Fibroblast of skin of left biceps (primary cell): ENCODE measurements at places on chromosomes 1 and 21.

- DNase-seq, result peak; percentile 77
These were observed 92.1 kb downstream of the LRRC8C start for GRCh38 chr1:89725011-89725370.

DNA sequence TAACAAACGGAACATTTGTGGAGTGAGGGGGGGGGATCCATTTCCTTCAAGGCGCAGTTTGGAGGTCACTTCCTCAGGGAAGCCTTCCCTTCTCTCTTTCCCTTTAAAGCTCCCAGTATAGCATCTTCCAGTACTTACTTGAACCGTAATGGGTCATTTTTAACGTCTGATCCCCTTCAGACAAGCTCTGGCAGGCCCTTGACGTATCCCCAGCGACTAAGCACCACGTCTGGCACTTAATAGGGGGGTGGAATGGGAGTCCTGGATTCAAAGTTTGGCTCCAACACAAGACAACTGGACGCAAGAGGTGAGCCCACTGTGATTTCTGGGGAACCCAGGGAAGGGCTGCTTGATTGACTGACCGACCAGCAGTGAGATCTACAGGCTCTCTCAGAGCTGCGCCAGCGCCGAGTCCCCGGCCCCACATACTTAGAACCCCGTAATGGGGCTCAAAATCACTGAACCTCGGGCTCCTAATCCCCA lies 441 bp downstream of the YARS1 start:
- DNase-seq, result no peak

DNA sequence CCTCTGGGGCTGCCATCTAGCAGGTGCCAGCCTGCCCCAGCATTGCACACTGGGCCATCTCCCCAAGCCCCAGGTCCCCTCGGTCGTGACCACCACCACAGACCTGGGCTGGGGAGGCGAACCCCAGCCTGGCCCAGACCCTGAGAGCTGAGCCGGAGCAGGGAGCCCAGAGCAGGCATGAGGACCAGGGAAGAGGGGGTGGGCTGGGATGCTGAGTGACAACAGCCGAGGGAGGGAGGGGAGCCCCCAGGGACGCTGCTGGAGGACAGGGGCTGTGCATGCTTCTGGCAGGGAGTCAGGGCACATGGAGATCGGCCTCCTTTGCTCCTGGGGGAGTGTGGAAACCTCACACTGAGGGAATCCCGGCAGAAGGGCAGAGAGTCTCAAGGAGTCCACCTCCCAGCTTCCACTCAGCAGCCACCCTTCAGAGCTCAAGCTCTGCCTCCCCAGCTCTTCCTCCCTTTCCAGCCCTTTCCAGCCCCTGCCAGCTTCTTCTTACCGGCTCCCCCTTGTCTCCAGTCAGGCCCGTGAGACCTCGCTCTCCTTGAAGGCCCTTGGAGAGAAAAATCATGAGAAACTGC lies 23.7 kb upstream of the PEF1 start:
- DNase-seq, result no peak

DNA sequence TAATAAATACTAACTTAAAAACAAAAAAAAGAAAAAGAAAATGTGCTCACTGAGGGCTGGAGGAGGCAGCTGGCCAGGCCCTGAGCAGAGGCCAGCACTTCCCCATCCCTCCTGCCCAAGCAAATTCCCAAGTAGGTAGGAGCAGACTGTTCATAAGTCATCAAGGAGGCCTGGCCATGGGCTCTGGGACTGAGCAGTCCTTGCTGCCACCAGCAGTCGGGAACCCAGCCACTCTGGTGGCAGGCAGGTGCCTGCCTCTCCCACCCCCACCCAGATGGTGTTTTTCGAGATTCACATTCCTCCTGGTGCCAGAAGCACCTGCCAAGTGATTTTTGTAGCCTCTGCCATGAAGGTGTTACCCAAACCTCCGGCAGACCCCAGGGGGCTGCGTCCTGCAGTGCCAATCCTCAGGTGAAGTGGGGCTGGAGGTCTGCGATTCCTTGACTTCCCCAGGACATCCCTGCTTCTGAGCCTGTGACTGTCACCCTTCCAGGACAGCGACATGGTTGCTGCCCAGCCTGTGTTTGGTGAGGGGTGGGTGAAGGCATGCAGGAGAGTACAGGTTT lies 204.2 kb upstream of the TMEM51 start:
- no peak for DNase-seq

GRCh38 chr1:107934578-107934977 lies 30.4 kb downstream of the VAV3 start:
- no peak for DNase-seq

DNA sequence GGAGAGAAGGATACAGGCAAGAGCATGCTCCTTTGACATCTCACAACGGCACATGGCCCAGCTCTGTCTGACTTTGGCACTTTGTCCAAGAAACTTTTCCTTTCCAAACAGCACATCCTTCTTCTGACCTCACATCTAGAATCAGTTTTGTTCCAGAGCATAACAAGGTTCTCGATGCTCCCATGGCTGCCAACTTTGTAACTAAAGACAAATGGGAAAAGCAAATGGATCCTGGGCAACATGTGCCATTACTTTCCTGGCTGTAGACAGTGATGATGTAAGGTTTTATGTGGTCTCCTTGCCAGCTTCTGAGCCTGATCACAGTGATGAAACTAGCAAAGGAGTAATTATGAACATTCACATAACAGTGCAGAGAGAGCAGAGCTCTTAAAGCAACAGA lies 171.8 kb upstream of the C1orf87 start:
- DNase-seq, result no peak

GRCh38 chr1:107600607-107601160 lies 364.3 kb downstream of the VAV3 start:
- no peak for DNase-seq

GRCh38 chr1:106621853-106622252 lies 434.6 kb upstream of the PRMT6 start:
- DNase-seq, result no peak

- DNase-seq, result no peak
These were observed 57.8 kb upstream of the KCNJ6 start for GRCh38 chr21:37974081-37974480.

- DNase-seq, result no peak
These were observed 4.2 kb upstream of the GNB1 start for GRCh38 chr1:1895060-1895418.

GRCh38 chr1:99944192-99944591 lies 25.6 kb upstream of the SLC35A3 start:
- DNase-seq, result no peak

- no peak for DNase-seq
These were observed 69.4 kb downstream of the ALG14 start for GRCh38 chr1:95003433-95003738.

DNA sequence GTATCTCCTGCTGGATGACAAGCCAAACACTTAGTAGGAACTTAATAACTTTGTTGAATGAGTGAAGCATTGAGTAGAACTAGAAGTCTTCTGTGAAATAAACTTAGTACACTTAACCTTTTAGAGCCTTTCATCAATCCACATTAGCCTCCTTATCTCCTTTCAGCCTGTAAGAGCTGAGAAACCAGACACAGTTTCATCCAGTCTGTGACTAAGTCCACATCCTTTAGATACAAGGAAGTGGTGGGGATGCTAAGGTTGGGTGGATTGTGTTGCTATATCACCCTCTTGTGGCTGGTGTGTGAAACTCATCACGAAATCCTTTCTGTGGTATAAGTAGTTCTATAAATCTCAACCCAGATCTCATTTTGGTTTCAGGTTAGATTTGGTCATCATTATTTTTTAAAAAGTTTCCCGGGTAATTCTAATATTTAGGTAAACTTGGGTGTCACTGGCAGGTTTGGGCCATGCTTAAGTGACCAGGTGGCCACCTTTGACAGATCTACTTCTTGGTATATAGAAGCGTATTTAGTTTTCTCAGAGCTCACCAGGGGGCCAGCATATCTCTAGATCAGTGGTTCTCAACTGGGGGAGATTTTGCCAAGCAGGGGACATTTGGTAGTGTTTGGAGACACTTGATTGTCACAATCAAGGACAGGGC lies 27.8 kb upstream of the CD84 start:
- DNase-seq, result peak; percentile 31

- no peak for DNase-seq
These were observed 26.2 kb downstream of the RSBN1 start for GRCh38 chr1:113786069-113786468.

DNA sequence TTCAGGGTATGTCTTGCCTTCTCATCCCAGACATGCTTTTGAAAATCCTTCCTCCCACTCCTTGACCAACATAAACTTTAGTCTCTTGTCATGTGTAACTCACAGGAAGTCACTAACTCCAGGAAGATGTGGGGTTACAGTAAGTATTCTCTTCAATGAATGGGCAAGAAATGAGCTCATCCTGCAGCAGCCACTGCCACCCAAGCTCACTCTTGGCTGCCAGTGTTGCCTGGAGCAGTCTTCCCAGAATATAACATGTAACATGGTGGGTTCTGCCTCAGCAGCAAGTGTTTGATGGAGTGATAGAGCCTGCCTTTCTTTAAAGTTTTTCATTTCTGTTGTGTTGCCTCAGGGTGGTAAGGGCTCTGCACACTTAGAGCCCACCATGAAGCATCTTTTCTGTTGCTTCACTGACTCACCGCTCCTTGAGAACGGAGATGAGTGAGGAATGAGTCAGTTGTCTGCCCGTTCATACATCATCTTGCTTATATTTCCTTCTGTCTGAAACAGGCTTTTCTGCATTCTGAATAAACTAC lies 187.0 kb downstream of the TPR start:
- DNase-seq, result peak; percentile 73

GRCh38 chr1:3168678-3169077 lies 99.7 kb downstream of the PRDM16 start:
- no peak for DNase-seq

GRCh38 chr1:54276617-54277450 lies 76.9 kb downstream of the MRPL37 start:
- DNase-seq, result no peak

DNA sequence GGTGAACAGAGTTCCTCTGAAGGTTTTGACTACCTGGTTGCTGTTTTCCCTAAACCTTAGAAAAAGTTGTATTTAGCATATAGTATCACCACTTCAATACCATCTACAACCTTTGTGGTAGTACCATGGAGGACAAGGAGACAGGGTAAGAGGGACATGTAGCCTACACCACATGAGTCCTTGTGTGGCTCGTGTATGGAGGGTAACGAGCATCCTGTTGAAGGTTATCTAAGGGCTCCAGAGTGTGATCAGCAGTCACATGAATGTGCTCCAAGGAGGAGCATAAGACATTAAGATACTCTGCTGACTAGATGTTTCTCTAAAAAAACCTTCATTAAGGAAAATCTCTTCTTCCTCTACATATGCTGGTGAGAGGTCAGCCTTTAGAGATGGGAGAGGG lies 67.3 kb downstream of the VCAM1 start:
- no peak for DNase-seq

DNA sequence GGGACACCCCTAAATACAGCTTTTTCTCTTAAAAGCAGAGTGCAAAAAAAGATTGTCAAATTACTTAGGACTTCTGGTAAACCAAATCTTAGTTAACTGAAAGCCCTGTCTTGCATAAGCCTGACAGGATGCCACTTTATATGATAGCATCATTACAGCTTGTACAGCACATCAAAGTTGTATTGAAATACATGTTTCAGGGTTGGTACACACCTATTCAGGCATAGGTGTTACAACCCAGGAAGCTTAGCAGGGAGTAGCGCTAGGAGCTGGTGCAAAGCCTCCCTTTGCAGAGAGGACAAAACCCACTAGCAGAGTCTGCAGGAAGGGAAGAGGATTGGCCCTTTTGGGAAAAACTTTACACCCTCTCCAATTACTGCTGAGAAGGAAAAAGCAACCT lies 258.9 kb upstream of the SGIP1 start:
- DNase-seq, result no peak

DNA sequence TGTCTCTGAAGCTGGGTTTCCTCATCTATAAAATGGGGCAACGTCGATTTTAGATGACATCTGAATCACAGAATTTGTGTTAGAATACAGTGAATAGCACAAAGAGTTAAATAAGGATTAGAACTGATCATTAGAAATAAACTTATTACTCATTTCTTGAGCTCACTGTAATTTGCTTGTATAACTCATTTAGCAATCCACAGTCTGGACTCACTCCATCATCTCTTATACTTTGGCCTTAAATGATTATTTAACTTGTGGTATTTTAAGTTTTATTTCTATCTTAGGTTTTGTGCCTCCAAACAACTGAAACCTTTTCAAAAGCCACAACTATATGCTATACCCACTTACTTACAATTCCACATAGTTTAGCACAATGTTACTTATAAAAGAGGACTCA lies 128.0 kb downstream of the CDC42BPA start:
- DNase-seq, result no peak

DNA sequence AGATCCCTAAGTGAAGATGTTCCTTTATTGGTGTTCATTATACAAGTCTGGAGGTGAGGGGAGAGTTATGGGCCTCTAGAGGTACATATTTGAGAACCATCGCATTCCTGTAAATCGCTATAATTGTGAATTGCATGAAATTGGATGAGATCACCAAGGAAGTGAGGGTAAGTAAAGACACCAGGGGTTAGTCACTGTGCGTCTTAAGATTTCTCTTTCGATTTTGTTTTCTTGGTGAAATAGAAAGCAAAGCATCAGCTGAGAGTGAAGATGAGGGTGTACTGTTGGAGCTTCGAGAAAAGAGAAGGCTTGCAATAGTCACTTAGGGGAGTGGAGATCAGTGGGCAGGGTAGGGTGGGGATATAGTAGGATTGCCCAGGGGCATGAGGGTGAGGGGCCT lies 82.1 kb downstream of the RAVER2 start:
- no peak for DNase-seq

GRCh38 chr21:16563795-16564194 lies 834.0 kb downstream of the USP25 start:
- no peak for DNase-seq

GRCh38 chr1:14479865-14480264 lies 118.6 kb upstream of the KAZN start:
- DNase-seq, result no peak

- DNase-seq, result no peak
These were observed 215.6 kb downstream of the SPATA17 start for GRCh38 chr1:217846733-217847132.

- no peak for DNase-seq
These were observed 94.0 kb downstream of the SLC35F3 start for GRCh38 chr1:233998456-233998855.

GRCh38 chr1:26787381-26787705 lies 407 bp upstream of the PIGV start:
- no peak for DNase-seq

DNA sequence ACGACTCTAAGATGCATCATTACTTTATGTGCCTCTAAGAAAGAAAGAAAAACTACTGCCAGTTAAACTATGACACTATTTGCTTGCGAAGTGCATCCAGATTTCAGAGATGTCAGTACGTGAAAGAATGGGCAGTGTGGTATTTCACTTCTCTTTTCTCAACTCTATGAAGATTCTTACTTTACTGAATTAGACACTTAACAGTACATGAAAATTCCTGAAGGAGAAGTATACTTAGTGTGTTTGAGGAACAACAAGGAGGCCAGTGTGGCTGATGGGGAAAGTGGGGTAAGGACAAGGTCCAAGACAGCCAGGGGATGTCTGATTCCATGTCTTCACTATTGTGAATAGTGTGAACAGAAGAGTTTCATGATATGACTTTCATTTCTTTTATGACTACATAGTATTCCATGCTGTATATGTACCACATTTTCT lies 53.9 kb upstream of the HSD17B7 start:
- DNase-seq, result no peak

GRCh38 chr1:54772951-54773350 lies 8.6 kb upstream of the PARS2 start:
- no peak for DNase-seq

- DNase-seq, result no peak
These were observed 12.2 kb downstream of the ZNF697 start for GRCh38 chr1:119635811-119636390.
